GM12865 (cell line): ENCODE measurements at places on chromosomes 4 and X.

- DNase-seq = no peak
Measured at GRCh38 chr4:126906466-126906865, 726.3 kb upstream of the INTU start.

GRCh38 chr4:86441175-86441936, 81.5 kb upstream of the MAPK10 start:
- DNase-seq = peak; percentile 83

- peak; percentile 1 for DNase-seq
Measured at GRCh38 chr4:2835978-2836377, 7.7 kb upstream of the ADD1 start.

DNA sequence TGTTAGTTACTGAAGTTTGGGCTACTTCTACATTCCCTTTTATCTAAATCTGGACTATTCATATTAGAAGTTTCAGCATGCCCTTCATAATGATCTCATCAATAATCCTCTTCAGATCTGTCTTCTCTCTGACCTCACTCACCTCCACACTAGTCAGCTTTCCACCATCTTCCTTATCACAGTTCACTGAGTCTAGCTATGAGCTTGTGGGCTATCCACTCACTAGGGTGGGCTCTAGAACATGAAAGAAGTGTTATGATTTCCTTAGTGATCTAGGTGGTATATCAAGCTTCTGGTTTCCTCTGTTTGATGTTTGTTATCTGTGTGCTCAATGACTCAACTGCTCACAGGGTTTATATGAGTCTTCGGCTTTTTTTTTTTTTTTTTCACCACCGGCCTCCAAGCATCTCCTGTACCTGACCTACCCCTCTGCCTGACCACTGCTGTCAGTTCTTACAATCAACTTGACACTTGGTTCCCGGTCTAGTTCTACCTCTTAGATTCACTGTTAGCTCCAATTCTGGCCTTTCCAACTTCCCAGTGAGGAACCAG, 103.1 kb downstream of the PAPSS1 start:
- no peak for DNase-seq
